ENCODE measurements at places on chromosomes 2 and 18.

DNA sequence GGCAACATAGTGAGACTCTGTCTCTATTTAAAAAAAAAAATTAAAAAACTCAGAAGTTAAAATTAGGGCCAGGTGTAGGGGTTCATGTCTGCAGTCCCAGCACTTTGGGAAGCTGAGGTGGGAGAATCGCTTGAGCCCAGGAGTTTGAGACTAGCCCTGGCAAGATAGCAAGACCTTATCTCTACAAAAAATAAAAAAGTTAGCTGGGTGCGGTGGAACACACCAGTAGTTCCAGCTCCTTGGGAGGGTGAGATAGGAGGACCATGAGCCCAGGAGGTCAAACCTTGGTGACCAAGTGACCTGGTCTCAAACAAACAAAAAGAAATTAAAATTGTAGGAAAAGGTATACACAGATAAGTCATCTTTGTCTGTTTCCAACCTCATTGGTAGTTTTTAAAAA lies 11.3 kb downstream of the TTLL4 start:
- no peak for DNase-seq

DNA sequence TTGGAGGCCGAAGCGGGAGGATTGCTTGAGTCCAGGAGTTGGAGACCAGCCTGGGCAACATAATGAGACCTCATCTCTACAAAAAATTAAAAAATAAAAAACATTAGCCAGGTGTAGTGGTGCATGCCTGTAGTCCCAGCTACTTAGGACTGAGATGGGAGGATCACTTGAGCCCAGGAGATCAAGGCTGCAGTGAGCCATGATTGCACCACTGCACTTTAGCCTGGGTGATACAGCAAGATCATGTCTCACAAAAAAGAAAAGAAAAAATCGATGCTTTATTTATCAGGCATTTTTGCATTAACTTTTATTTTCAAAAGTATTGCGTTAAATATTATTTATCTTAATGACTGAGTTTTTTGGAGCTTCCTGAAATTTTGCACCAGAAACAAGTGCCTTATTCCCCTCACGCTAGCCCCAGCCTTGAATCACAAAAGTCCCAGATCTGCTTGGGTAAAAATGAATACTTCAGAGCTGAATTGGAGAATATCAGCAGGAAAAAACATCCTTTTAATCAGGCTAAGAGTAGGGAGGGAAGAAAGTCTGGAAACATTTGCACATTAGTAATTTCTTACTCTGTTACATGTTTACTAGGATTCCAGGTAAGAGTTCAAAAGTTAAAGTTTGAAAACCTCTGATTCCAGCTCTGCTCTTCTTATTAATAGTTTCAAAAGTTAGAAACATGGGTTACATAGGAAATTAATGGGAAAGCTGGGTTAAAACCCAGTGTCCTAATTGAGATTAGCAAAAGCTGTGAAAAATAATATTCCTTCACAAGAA lies 296.8 kb upstream of the FBXO11 start:
- no peak for DNase-seq

DNA sequence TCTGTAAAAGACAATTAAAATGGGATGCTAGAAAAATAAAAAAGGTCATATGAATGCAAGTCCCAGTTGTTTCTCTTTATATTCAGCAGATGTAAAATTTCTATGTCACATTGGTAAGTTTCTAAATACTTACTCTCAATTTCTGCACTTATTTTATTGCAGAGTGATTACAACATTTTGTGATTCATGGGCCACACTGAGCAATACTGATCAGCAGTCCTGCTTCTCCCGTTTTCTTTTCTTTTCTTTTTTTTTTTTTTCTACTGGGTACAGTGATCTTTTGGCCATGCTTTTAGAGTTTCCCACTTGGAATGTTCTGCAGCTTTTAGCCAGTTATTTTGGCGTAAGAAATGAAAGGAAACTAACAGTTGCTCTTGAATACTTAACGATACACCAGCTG lies 38.8 kb downstream of the LIMS1 start:
- no peak for DNase-seq

DNA sequence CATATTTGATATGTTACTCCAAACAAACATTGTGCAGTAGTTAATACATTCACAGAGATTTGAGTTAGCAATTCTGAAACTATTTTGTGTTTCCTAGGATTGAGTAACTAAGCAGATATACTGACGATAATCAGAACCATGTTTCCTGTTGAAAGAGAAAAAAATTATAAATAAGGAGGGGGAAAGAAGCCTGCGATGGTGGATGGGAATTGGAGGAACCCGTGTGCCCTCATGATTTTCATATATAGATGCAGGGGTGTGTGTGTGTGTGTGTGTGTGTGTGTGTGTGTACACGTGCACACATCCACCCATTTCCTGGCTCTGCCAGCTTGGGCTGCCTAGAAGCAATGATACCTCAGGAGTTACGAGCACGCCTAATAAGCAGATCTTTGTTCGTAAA lies 56.9 kb downstream of the LPIN2 start:
- peak; percentile 72 for DNase-seq

DNA sequence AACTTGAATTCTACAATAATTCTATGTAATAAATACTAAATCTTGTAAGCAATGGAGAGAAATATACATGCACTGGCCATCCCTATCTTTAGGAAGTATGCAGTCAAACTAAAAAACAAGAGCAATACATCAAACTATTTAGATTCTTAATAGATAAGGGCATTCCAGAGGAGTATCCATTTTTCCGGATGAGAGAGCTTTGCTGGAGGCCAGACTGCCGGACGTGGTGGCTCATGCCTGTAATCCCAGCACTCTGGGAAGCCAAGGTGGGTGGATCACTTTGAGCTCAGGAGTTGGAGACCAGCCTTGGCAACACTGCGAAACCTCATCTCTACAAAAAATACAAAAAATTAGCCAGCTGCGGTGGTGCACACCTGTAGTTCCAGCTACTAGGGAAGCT lies 60.8 kb downstream of the KIF5C start:
- no peak for DNase-seq

- DNase-seq = no peak
Observed at GRCh38 chr2:48205137-48205798, 299.0 kb upstream of the FBXO11 start.
